ENCODE measurements at places on chromosomes 4 and X. TPM values are rescaled to one million over a fixed set of nuclear protein-coding genes. Genes with fewer than 3 reads are reported as not detected.

GRCh38 chr4:83629945-83630721 lies 94.2 kb downstream of the GPAT3 start:
- no peak for DNase-seq

DNA sequence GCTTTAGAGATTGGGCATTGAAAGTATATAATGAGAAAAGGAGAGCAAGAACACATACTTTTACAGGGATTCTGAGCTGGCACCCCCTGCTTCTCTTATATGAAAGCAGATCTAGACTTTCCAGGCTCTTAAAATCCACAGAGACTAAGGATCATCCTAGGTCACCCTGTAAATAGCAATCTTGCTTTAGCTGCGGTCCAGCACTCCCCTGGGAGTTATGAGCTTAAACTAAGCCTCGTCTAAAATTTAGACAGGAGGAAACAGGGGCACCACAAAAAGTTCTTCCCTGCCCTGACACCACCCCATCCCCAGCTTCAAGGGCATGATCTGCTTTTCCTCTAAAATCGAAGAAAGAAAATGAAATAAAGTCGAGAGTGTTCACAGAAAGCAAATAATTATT lies 143.3 kb upstream of the KCNIP4 start:
- DNase-seq: no peak

DNA sequence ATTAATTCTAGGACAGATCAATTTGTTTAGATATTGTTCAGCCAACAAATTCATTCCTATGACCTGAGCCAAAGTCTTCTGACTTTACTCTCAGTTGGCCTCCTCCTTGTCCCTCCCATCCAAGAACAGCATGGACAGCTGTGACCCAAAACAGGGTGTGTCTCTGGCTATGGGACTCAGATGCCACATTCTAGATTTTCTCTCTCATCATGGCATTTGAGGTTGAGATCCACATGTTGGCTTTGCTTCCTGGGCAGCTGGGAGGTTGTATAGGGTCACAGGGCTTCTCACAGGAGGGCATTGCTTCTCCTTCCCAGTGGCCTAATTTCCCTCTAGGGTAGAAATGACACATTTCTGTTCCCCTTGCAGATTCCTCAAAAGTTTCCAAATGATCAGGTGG lies 22.6 kb upstream of the EGF start:
- DNase-seq: no peak

PITX2 gene
- total RNA-seq: 30.3 TPM

DNA sequence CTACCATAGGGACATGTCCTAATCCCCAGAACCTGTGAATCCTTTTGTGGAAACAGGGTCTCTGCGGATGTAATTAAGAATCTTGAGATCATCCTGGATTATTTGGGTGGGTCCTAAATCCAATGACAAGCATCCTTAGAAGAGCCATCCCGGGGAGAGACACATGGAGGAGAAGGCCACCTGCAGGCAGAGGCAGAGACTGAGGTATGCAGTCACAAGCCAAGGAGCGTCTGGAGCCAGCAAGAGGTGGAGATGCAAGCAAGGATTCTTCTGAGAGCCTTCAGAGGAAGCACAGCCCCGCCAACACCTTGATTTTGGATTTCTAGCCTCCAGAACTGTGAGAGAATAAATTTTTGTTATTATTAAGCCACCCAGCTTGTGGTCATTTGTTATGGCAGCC lies 13.8 kb upstream of the FAT1 start:
- no peak for DNase-seq

MAGEC1 gene
- not detected for total RNA-seq

GRCh38 chr4:147088146-147088545 lies 142.5 kb upstream of the TTC29 start:
- DNase-seq: no peak

CT45A6 gene
- not detected for total RNA-seq

DNA sequence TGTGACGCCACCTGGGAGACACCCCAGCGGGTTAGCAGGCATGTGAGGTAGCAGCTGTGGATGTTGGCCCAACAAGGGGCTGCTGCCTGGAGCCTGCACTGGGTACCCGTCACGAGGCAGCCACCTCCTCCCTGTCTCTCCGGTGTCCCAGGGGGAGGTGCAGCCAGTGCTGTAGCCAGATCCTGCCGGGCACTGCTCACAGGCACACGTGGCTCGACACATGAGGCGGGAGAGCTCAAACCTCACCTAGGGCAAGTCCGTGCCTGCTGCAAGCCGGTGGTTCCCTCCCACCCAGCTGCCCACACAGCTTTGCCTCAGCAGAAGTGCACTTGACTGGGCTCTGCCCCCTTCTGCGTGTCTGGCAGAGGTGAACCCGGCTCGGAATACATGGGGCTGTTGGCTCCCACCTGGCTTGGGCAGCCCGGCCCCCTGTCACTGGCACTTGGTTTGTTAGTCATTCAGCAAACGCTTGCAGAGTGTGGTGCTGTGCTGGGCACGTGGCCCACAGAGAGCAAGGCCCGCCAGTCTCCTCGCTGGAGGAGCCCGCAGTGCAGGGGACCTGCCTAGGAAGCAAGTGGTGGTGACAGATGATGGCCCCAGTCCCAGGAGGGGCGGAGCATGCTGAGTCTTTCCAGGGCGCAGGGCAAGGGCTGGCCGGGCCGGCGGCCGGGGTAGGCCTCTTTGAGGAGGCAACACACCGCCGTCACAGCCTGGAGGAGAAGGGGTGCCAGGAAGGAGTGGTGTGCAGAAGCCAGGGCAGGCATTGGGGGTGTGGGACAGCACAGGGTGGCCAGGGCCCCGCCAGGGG lies 10.1 kb upstream of the SH3TC1 start:
- DNase-seq: no peak

GRCh38 chr4:23232987-23233386 lies 540.2 kb downstream of the GBA3 start:
- DNase-seq: no peak

GRCh38 chr4:146308951-146309350 lies 94.6 kb downstream of the REELD1 start:
- DNase-seq: no peak

DNA sequence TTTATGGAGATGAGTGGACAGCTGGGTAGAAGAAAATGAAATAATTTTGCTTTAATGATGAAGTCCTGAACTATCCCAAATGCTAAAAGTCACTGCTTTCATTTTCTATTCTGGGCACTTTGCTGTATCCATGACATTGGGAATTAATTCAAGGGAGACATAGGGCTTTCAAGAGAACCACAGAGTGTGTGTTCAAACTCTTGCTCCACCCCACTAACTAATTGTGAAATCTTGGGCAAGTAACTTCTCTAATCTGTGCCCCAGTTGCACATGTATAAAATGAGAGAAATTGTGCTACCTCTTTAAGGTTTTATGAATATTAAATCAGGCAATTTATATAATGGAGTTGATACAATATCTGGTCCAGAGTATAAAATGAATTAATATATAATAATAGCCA lies 1422.0 kb downstream of the ADGRL3 start:
- no peak for DNase-seq

DNA sequence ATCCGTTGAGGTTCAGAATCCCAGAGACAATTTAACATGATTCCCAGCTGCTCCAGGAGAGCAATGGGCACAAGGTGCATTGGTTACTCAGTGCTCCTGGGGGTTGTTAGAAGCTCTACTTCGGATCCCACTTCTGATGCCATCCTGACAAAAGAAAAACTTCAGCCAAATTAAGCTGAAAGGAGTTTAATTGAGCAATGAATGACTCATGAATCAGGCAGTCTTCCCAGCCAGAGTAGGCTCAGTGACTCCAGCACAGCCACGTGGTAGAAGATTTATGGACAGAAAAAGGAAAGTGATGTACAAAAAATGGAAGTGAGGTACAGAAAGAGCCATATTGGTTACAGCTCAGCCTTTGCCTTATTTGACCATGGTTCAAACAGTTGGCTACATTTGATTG lies 95.7 kb downstream of the PWWP3B start:
- DNase-seq: no peak
